ENCODE measurements at places on chromosomes 1 and 21.

- no peak for DNase-seq
These were observed 2.4 kb downstream of the ALX3 start for GRCh38 chr1:110067893-110068645.

DNA sequence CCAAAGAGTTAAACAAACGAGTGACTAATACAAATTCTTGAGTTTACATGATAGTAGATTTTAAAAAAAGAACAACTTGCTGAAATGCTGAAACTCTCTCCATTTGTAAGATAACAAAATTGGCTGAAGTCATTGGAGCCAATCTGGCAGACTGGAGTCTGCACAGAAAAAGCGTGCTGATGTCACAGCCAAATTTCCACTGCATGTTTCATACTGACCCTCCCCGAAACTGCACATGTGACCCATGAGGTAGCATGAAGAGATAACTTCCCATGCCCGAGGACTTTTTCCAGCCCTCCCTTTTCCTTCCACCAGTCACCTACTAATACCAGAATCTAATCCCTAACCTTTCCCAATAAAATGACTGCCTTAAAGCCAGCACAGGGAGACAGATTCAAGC lies 1.2 kb upstream of the LELP1 start:
- no peak for DNase-seq

- DNase-seq, result no peak
These were observed 69.3 kb downstream of the SLC37A1 start for GRCh38 chr21:42582787-42583476.

DNA sequence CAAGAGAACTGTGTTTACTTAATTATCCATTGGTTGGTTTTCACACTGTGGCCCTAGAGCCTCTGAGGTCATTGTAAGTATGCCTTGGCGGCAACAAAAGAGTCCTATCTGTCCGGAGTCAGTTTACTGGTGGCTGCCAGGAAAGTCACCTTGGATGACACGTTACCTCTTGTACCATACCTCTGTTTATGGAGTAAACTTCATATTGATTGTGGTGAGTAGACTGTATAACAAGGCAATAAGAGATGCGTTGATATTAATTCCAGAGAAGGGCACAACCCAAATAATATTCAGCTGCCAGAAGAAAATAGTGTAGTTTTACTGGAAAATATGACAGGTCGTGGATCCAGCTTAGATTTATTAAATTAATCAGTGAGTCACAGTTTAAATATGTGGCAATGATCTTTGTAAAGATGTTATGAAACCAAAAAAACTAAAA lies 20.4 kb upstream of the KIF14 start:
- DNase-seq, result no peak

DNA sequence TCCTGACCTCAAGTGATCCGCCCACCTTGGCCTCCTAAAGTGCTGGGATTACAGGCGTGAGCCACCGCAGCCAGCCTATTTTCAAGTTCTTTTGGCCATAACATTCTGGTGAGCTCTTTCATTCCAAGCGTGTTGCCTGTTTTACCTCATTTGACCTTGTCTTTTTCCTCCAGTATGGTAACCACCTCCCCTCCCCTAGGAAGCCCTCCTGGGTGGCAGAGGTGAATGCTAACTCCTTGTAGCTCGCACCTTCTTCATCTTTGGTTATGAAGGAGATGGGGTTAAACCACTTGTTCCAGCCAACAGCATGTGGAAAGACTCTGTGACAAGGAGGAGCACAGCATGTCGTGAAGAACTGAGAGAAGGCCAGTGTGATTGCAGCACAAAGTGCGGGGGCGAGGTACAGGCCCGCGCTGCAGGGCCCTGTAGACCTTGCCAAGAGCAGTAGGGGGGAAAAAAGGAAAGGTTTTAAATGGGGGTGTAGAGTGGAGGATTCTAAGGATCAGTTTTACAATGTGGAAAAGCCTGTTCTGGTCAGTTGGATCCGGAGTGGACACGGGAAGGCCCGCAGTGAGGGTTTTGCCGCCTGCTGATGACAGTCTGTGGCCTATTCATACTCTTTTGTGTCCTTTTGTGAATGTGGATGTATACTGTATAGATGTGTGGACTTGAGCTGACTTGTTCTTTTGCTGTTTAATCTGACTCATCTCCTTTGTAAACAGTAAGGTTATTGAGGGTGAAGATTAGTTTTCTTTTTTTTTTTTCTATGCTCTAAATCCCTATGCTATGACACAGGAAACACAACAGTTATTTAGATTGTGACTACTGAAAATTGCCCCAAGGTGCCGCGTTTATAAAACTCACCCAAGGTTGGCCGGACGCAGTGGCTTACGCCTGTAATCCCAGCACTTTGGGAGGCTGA lies 7.5 kb upstream of the ZNF436 start:
- DNase-seq, result no peak

DNA sequence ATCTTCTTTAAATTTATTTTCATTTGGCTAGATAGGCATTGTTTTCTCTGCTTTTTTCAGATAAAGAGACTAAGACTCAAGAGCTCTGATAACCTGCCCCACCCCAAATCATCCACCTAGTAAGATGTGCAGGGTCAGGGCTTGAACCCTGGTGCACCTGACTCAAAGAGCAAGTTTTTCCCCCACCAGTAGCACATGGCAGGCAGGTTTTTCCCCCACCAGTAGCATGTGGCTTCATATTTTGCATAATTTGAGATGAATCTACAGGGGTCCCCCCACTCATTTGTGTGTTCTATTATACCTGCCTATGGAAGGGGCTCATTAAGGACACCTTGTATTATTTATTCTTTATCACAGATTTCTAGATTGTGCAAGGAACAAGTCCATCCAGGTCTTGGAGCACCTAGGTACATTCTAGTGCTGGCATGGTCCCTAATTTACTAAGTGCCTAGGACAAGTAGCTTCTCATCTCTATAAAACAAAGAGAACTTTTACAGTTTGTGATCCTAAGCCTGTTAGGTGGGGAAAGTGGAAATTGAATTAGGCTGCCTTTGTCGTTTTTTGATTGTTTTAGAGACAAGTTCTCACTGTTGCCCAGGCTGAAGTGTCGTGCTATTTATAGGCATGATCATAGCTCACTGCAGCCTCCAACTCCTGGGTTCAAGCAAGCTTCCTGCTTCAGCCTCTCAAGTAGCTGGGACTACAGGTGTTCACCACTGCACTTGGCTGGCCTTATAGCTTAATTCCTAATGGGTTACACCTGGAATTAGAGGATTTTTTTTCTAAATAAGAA lies 13.2 kb upstream of the CTSE start:
- no peak for DNase-seq

DNA sequence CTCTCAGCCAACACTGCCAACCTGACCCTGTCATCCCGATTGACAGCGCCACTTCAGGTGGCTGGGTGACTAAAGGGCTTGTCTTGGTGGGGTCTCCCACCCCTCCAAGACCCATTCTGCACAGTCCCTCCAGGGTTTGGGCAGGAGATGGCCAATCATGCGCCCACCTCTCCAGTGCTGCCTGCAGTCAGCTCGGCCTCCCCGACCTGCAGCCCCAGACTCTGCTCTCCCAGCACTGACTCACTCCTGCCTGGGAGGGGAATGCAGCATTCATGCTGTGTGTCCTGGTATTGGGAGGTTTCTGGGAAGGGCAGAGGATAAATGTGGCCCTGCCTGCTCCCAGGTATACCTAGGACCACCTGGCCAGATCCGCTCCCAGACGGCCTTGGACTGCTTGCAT lies 9.7 kb downstream of the TMEM81 start:
- DNase-seq, result no peak

- no peak for DNase-seq
These were observed 31.6 kb downstream of the TMCC2 start for GRCh38 chr1:205259324-205259832.

GRCh38 chr1:82731216-82731615 lies 930.5 kb downstream of the ADGRL2 start:
- DNase-seq, result no peak

- DNase-seq, result no peak
These were observed 7.3 kb downstream of the GLMN start for GRCh38 chr1:92291372-92291999.

GRCh38 chr21:37927711-37928110 lies 11.5 kb upstream of the KCNJ6 start:
- DNase-seq, result no peak

GRCh38 chr1:18794561-18794960 lies 64.9 kb downstream of the TAS1R2 start:
- DNase-seq, result no peak

DNA sequence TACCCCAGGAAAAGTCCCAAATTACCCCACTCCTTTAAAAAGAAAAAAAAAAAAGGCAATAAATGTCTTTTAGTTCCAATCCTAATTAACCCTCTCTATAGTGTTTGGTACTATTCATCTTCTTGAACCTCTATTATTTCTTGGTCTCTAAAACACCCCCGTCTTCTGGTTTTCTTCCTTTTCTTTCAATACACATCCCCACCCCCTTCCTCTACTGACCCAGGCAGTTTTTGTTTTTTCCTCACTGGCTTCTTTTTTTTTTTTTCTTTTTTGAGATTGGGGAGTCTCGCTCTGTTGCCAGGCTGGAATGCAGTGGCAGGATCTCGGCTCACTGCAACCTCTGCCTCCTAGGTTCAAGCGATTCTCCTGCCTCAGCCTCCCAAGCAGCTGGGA lies 26.1 kb downstream of the EGLN1 start:
- no peak for DNase-seq

DNA sequence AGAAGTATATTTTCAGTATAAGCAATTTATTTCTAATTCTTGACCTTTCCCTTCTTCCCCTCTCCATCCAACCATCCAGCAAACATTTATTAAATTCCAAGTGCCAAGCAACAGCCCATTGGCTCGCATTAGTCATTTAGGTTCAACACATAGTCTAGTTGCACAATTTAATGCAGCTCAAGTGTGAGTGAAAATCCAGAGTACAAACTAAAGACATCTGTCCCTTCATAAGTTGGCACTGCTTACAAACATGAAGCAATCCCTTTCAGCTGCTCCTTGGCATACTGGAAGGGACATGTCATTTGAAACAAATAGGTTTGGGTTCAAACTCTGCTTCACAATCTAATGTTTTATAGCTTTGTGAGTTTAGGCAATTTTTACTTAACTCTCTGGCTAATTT lies 10.7 kb downstream of the CASQ2 start:
- DNase-seq, result no peak

DNA sequence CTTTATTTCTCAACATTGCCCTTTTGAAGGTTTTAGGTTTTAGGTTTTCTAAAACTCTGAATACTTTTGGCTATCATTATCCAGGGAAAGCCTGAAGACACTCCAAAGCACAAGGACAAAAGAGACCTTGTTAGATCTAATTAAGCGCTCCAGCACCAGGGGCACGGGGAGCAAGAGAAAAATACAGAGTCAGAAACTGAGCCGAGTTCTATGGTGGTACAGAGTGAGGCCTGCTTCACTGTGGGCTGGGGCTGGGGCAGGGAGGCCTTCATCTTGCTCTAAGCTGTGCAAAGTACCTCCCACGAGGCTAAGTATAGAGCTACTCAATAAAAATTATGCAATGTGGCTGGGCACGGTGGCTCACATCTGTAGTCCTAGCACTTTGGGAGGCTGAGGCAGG lies 19.7 kb upstream of the RAB4A start:
- DNase-seq, result no peak

DNA sequence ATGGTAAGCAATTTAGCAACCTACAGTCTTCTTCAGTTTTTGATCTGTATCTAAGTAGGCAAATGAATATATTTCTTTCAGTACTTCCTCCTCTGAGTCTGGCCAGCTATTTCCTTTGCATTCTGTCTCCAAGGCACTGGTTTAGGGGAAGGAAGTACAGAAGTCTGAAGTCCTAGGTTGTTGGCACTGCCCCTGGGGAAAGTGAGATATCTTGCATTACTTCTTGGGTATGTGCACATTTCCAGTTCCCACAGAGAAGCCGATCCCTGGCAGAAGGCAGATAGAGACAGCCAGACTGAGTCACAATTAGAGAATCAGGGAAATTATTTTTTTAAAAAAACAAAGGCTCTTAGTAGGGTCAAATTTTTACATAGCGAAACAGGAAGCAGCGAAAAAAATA lies 98.8 kb downstream of the RASAL2 start:
- DNase-seq, result no peak

- DNase-seq, result no peak
These were observed 370.5 kb upstream of the VAMP3 start for GRCh38 chr1:7400566-7400965.

DNA sequence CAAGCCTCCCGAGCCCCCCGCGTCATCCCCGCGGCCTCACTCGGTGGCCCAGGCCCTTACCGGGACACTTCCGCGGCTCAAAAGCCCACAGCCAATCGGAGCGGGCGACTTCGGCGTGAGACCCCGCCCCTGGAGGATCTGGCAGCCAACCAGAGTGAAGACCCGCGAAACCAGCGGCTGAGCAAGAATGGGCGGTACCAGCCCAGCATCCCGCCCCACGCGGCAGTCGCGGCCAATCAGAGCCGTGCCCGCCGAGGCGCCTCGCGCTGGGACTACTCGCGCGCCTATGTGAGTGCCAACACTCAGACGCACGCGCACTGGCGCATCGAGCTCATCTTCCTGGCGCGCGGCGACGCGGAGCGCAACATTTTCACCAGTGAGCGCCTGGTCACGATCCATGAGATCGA lies 22.5 kb downstream of the DISP3 start:
- no peak for DNase-seq

All from activated gamma-delta T cell (primary cell).